ENCODE measurements at places on chromosomes 1 and 21.

GRCh38 chr1:41038110-41038509, 16.6 kb upstream of the SLFNL1 start:
- no peak for DNase-seq

- DNase-seq = no peak
These were observed 458.9 kb upstream of the RGS18 start for GRCh38 chr1:191699343-191699742.

DNA sequence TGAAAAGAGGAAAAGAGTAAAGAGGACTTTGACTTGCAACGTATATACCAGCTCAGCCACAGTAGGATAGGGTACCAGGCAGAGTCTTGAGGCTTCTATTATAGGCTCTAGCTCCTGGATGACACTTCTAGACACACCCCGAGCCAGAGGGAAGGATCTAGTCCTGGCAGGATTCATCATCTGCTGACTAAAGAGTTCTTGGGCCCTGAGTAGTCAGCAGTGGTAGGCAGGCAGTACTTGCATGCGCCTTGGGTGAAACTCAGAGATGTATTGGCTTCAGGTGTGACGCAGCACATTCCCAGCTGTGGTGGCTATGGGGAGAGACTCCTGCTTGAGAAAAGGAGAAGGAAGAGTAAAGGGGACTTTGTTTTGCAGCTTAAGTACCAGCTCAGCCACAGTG, 162.3 kb upstream of the APP start:
- no peak for DNase-seq

GRCh38 chr21:20445971-20446370, 552.2 kb upstream of the NCAM2 start:
- DNase-seq = no peak

- no peak for DNase-seq
These were observed 24.9 kb upstream of the MAN1A2 start for GRCh38 chr1:117342397-117342796.

DNA sequence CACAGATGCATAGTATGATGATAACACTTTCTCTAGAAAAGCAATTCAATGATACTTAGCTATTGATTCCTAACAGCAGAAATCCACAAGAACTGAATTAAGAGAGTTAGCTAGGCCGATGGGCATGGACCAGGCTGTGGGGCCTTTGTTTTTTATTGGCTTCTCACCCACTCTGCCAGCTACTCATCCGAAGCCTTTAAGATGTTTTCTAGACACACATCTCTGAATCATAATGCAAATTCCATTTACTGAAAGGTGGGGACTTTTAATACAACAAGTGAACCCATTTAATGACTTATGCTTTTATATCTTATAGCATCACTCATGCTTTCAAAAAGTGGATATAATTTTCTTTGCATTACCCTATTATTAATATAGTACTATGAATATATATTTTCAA, 170.2 kb downstream of the RUNX1 start:
- no peak for DNase-seq

DNA sequence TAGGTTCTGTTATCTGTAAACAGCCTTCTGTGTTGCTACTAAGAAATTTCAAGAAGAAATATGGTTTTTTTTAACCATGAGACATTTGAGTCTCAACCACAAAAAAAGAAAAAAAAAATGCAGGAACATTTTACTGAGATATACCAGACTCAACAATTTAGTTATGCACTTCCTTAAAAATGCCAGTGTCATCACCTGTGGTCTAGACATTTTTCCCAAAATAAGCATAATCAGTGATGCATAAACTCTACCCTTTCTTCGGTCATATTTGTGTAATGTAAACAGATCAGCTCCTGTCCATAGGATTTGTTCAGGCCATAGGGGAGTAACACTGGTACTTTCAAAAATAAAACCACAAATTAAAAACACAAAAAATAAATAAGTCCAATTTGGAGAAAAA, 122.6 kb upstream of the TNFSF4 start:
- no peak for DNase-seq

DNA sequence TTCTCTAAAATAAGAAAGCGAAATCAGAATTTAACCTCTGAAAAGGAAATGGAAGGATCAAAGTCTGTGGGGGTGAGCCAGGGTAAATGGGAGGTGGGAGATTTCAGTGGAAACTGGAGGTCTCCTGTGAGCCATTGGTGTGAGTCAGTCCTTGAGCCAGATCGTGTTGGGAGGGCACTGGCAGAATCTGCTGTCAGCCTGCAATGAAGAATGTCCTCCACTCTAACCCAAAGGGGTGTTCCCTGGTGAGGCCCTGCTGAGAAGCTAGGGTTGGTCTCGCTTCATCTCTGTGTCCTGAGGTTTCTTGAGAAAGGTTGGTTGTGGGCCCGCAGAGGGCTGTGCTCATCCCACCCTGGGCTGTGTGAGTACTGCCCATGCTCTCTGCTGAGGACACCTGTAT, 2.4 kb downstream of the QSOX1 start:
- no peak for DNase-seq

DNA sequence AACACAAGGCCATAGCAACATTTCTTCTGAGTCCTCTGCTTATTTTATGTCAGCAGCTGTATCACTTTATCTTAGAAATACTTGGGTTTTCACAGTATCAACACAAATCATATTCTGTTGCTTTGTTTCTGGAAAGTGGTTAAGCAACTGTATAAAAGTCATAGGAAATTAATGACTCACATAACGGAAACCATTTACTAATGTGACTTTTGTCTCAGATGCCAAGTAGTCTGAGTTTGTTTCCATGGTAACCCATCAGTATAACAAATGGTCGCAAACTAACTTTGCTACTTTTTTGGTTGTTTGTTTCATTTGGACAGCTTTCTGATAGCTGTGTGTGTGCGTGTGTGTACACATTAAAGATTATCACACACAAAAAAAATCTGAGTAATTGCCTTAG, 31.1 kb downstream of the EEIG2 start:
- DNase-seq = no peak

- DNase-seq = no peak
These were observed 28.4 kb downstream of the STX6 start for GRCh38 chr1:180994262-180994661.

- no peak for DNase-seq
These were observed 381.5 kb downstream of the OMA1 start for GRCh38 chr1:58165073-58165472.

- DNase-seq = no peak
These were observed 85.3 kb downstream of the EDEM3 start for GRCh38 chr1:184669391-184669790.

DNA sequence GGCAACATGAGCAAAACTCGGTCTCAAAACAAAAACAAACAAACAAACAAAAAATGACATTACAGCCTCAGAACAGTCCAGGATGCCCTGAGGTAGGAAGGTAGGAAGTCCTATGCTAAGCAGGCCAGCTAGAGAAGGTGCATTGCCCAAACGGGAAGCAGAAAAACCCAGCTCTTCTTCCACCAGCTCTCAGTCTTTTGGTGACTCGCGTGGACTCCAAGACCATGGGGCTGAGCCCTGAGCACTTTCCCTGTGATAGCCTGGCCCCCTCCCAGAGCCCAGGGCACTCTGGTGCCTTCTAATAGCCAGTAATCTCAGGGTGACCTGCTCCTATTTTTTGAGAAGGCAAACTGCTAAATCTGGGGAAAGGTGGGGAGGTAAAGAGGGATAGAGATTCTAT, 16.1 kb downstream of the PHLDA3 start:
- no peak for DNase-seq

- DNase-seq = no peak
These were observed 11.3 kb downstream of the WNT3A start for GRCh38 chr1:228018125-228018398.

DNA sequence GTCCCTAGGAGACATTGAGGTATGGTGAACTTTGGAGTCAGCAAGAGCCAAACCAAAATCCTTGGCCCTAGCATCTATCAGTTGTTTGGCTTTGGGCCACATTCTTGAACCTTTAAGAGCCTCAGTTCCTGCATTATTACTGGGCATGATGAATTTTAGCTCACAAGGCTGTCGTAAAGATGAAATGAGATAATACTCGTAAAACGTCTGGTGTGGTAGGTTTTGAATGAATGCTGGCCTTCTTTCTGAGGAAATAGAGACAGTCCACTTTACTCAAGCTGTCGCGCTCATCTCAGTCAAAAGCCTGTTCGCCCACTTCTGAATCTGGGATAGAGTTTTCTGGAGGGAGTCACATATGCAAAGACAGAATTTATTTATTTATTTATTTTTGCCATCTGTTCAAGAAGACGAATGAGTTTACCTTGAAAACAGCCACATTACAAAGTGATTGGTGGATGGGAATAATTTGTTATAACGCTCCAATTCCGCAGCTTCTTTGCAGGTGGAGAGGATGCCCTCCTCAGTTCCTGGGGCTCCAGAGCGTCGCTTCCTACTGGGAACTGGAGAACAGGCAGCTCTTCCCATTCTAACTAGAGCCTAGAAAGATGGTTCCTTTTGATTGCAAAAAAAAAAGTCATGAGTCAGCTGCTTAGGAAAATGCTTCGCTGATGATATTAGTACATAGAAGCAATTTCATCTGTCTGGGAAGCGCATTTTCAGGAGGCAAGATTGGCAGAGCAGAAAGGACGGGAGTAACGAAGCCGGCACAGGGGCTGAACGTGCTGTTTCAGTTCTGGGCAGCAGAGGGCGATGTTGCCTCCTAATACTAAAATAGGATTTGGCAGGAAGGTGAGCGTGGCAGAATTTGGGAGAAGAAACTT, 49.9 kb upstream of the CYP2J2 start:
- peak; percentile 56 for DNase-seq

GRCh38 chr21:46158666-46159300, 3.4 kb upstream of the FTCD start:
- DNase-seq = no peak
